ENCODE measurements at places on chromosomes 12 and 14.
A peak's percentile ranks its signal among the peaks of the same experiment; 100 is the strongest.

GRCh38 chr14:90111895-90112534, 50.2 kb downstream of the KCNK13 start:
- DNase-seq = no peak

DNA sequence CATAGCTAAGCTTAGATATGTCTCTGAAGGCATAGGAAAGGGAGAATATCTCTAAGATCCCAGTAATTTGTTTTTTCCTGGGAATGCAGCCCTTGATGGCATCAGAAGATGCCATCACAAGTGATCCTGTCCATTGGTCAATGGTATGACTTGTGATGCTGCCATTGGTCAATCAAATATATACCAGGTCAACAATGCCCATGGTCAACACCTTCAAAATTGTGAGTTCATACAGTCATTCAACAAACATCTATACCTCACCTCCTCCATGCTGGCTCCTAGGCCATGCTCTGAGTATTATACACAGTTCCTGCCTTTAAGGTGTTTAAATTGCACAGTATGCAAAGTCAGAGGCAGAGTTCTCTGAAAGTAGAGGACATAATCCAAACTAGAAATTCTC, 19.3 kb upstream of the IL22 start:
- no peak for DNase-seq

DNA sequence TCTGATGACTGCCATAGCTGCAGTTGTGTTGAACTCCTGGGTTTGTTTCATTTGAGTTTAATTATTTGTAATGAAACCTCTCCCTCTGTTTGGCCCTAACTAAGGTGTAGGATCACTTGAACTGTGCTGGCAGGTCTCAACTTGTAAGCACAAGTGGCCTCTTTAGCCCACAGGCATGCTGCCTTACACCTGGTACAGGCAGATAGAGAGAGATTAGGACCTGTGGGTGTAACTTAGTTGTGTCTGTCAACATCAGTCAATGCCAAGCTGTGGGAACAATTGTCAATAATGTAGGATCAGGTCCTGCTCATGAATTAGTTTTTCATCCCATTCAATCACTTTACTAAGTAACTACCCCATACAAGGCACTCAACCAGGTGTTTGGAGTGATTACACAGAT, 263.0 kb upstream of the G2E3 start:
- DNase-seq = peak; percentile 91

DNA sequence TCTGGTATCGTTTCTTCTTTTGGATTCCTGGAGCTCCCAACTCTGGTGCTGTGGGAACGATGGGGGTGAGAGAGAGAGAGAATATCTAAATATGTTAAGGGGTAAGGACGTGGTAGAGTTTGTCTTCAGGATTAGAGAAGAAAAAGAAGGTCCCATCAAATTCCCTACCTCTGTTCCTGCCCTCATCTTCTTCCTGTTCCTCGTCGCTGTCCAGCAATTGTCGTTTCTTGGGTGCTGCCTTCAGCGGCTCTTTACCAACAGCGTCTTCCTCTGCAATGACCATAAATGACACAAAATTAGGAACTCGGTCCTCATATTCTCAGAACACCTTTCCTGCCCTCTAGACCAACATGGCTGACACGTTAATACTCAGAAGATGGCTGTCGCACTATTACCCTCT, 31.5 kb downstream of the TIMELESS start:
- no peak for DNase-seq

DNA sequence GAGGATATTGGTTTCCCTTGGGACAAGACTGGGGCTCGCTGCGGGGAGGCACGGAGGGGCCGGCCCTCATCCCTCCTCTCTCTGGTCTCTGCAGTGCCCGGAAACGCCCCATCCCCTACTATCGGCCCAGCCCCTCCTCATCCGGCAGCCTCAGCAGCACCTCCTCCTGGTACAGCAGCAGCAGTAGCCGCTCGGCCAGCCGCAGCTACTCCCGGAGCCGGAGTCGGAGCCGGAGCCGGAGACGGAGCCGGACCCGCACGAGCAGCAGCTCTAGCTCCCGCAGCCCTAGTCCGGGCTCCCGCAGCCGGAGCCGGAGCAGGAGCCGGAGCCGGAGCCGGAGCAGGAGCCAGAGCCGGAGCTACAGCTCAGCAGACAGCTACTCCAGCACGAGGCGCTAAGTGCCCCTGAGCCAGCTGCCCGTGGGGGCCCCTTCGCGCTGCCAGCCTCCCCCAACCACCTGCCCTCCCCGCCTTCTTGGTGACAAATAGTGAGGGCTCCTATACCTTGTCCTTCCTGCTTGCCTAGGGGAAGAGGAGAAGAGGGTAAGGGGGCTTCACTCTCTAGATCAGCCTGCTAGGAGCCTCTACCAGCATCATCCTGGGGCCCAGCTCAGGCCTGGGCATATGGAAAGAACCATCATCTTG, 22.2 kb upstream of the HSPB8 start:
- DNase-seq = no peak

Measured in NCI-H1105 (cell line).